Effector memory CD4-positive, alpha-beta T cell (primary cell): ENCODE measurements at places on chromosomes 2 and 18.

DNA sequence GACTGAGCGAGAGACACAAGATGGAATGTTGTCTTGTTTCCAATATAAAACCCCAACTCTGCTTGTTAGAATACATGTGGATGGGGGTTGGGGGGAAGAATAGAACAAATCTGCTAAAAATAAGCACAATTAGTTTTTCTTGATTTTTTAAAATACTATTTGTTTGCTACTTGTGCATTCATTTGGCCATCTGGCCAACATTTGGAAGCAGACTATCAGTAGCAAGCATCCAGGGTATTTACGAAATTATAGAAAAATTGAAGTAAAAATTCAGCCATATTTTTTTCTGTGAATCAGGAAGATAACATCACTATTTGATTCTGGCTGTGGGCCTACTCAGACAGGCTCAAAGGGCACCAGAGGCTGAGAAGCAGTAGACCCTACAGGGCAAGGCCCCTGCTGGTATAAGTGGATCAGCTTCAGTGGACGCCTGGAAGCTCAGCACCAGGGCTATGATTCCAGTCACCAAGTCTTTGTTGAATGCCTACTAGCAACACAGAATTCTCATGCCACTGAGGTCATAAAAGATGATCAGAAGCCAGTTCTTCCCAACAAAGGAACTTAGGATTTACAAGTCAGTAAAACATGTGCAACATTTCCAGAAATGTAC lies 133.9 kb downstream of the CCBE1 start:
- DNase-seq, result no peak

GRCh38 chr2:104290566-104290891 lies 563.4 kb upstream of the POU3F3 start:
- no peak for DNase-seq

DNA sequence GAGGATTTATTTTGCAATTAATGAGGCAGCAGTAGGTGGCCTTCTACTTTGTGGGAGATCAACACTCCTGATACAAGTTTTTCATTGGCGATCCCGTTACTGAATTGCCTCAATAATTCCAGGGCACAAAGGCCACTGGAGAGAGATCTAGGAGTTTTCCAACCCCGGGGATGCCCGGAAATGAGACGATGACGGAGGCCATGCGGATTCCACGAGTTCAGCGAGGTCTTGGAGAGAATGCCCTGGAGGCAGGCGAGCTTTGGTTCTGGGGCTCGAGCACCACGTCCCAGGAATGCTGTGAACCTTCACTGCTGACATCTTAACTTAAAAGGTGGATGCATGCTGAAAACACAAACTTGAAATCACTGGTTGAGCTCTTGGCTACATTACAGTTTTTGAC lies 74.2 kb downstream of the LDLRAD4 start:
- DNase-seq, result no peak

GRCh38 chr18:69948919-69949537 lies 1.4 kb upstream of the CD226 start:
- DNase-seq, result no peak

GRCh38 chr2:235234736-235235135 lies 259.1 kb upstream of the AGAP1 start:
- no peak for DNase-seq

DNA sequence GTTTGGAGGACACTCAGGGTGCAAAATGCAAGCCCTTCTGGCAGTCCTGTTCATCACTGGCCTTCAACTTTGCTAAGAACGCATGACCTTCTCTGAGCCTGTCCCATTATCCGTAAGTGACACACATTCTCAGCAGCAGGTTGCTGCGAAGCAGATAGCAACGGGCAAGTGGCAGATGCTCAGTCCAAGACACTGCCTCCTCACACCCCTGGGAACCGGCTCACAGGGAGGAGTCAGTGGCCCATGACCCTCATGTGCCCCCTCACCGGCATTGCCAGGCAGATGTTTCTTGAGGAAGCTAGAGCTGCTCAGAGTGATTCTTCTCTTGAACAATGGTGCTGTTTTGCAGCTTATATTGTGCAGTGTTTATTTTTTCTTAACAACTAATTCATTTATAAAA lies 737.2 kb upstream of the HS6ST1 start:
- DNase-seq, result no peak

- no peak for DNase-seq
Observed at GRCh38 chr2:108220191-108220590, 19.6 kb upstream of the SULT1C3 start.
